ENCODE measurements at places on chromosomes 4 and X. TPM values are rescaled to one million over a fixed set of nuclear protein-coding genes. Genes with fewer than 3 reads are reported as not detected.

CXorf49 gene
- not detected for total RNA-seq

MAGEA3 gene
- total RNA-seq = 2.9 TPM

MTNR1A gene
- total RNA-seq = 0.50 TPM

RIPPLY1 gene
- total RNA-seq = not detected

HSFX1 gene
- 0.50 TPM for total RNA-seq
